Caudate nucleus (tissue), 63 donors: ENCODE measurements at places on chromosomes 3 and 15.

DNA sequence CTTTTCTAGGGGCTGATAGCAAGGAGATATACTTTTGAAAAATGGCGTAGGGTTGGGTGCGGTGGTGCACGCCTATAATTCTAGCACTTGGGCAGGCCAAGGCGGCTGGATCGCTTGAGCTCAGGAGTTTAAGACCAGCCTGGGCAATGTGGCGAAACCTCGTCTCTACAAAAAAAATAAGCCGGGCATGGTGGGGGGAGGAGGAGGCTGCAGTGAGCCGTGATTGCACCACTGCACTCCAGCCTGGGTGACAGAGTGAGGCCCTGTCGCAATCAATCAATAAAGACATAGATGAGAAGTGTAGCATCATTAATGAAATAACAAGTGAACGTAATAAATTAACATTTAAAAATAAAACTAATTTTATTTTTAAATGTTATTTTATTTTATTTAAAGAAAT lies 134.6 kb downstream of the SLCO3A1 start:
- DNase-seq = no peak

DNA sequence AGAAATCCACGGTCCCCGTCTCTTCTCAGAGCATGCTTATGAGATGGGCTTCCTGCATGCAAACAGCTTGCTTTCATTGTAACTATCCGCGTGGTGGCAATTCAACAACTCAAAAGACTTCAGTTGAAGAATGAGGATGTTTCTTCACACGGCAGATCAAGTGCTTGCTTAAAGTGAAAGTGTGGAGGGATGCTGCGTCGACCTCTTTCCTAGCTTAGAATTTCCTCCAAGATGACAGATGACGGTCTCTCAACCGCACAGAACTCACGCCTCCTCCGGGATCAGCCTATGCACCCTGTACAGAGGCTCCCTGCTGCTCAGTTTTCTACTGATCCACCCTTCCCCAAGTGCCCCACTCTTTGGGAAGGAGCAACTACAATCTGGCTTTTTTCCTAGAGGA lies 47.8 kb downstream of the PCSK6 start:
- DNase-seq = no peak

DNA sequence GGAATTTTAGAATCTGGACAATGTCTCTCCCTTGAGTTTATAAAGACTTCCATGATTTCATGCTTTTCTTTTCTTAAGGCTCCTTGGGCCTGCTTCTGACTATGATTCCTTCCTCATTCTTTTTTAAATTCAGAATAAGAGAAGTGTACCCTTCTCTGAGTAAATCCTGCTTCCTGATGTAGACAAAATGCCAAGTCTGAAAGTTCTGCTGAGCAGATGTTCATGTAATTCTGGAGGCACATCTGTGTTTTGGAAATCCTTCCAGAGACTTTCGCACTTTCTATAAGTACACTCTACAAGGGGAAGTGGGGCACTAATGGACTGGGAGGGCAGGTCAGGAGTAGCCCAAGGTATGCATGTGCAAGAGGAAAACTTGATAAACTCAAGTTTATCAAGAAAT lies 24.8 kb downstream of the TPM1 start:
- DNase-seq = no peak

DNA sequence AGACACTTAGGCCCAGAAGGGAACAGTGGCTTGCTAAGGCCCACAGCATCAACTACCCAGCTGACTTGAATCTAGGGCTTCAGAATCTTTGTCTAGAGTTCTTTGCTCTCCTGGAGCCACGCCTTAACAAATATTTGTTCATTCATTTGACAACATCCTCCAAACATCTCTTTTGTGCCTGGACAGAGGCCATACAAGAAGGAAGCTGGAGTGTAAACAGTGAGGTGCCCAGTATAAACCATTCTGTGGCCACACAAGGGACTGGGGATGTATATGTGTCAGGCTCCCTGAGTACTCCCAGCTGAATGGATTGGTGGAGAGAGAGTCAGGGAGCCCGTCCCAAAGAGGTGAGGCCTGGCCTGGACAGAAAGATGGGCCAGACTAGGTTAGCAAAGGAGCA lies 3.4 kb downstream of the CIB2 start:
- no peak for DNase-seq

- no peak for DNase-seq
Observed at GRCh38 chr15:40927873-40928806, 1.0 kb upstream of the DLL4 start.

DNA sequence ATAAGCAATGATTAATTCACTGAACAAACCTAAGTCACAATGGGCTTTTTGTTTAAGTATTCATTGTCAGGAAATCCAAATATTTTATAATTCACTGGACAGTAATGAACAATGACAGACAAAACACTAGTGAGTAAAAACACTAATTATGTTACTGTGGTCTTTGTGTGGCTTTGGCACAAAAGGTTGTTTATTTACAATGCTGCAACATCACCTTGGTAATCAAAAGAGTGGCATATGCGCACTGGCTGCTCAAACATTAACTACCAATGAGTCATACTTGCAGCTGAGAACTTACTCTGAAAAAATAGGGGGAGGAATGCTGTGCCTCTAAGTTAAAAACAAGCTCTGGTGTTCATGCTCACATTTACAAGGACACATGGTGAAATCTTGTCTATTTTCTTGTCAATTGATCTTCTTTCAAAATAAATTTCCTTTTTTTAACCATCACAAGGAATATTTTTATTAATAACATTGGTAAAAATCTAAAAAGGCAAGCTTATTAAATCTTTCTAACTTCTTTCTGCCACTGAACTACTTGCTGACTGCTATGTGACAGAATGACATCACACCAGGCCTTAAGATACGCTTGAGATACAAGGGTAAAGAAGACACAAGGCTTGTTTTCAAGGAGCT lies 85.2 kb upstream of the PPIB start:
- no peak for DNase-seq

DNA sequence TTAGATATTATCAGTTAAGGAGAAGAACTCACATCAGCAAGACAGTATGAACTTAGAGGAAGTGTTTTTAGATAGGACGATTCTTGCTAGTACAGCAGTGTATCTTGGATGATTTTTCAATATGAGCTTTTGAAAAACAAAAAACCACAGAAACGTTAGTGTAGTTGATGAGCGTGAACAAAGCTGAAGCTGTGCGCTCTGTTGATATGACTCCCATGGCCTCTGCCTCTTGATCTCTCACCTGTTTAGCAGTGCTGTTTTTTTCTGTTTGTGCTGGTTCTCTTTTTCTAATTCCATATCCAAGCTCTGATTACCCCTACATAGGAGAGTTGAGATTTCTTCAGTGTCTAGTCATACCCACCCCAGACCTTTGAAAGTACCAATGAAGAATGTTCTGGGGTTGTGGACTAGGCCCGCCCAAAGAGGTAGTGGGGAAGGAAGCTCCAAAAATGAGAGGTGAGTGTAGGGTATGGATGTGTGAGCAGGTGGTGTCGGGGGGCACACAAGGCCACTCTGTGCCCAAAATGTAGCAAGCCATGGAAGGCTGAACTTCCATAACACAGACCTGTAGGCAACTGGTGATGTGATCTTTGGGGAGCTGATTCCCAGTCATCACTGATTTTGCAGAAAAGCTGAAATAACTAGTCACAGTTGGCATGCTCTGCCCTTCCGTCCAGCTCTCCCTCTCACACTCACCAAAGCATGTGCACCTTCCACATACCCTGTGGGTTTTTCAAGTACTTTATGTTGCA lies 20.0 kb upstream of the CMTM7 start:
- no peak for DNase-seq

DNA sequence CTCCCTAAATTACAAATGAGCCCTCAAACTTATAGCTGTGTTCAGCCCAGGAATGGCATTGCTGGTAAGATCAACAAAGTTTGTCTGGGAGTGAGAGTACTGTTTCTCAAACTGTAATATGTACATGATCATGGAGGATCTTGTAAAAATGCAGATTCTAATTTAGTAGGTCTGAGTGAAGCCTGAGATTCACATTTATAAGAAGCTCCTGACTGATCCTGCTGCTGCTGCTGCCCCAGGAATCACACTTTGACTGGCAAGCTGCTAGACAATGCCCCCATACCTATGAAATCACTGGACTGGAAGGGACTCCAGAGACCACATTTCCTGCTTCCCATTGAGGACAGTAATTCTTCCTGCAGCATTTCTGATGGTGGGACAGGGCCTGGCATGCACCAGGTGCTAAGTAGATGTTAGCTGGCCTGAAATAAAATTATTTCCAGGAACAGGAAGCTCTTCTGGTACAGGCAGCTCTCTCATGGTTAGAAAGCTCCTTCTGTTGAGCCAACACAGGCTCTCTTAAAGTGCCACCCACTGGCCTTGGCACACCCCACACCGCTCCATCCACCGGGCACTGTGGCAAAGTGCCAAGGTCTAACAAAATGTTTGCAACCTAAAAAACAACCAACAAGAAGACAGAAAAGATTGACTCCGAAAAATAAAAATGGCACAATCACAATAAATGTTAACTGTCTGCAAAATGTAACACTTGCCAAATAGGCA lies 36.7 kb upstream of the ZNF710 start:
- no peak for DNase-seq

- no peak for DNase-seq
Observed at GRCh38 chr3:60798456-60798855, 452.8 kb downstream of the FHIT start.

DNA sequence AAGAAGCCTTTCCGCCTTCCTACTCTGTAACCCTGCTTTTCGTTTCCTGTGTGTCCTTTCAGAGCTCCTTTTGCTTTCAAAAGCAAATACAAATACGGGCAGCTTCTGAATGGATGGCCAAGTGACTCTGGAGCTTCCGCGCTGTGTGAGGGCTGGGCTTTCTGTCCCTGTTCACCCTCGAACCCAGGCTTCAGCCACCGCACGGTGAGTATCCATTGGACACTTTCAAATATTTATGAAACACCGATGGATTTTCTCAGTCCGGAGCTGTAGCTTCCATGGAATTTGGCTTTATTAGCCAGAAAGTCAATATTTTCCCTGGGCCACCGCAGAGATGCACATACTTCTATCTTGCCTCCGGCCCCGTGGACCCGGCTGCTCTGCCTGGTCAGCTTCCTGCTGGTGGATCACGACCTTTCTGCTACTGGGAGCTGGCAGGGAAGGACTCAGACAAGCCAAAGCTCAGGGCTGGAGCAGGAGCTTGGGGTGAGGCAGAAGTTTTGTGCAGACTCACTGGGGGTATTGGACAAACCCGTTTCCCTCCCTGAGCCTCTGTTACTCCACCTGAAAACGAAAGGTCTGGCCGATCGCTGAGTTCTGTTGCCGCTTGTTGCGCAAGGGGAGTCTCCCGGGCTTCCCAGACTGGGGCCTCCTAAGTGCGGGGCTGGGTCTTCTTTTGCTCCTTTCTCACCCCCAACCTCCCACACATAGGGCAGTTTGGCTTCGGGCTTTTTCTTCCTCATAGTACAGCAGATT lies 63.6 kb downstream of the LINGO1 start:
- DNase-seq = no peak

DNA sequence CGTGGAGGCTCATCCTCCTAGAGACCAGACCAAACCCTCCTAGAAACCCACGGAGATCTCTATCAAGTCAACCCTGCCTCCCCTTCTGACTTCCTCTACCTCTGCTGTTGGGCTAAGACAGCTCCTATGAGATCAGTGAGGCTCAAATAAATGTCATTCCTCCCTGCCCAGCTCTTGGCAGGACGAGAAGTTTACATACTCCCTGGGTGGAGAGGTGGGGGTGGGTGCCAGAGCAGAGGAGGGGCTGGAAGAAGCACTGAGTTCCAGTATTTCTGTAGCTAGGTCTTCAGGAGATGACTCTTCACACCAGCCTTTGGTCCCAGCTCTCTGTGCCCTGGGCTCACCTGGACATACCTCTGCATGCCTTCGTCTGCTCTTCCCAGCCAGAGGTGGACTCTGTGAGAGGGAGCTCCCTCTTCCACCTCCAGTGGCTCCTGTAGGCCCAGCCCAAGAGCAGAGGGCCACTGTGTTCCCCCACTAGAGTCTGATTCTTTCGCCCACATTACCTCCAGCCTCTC lies 42.4 kb upstream of the TLE3 start:
- DNase-seq = no peak

DNA sequence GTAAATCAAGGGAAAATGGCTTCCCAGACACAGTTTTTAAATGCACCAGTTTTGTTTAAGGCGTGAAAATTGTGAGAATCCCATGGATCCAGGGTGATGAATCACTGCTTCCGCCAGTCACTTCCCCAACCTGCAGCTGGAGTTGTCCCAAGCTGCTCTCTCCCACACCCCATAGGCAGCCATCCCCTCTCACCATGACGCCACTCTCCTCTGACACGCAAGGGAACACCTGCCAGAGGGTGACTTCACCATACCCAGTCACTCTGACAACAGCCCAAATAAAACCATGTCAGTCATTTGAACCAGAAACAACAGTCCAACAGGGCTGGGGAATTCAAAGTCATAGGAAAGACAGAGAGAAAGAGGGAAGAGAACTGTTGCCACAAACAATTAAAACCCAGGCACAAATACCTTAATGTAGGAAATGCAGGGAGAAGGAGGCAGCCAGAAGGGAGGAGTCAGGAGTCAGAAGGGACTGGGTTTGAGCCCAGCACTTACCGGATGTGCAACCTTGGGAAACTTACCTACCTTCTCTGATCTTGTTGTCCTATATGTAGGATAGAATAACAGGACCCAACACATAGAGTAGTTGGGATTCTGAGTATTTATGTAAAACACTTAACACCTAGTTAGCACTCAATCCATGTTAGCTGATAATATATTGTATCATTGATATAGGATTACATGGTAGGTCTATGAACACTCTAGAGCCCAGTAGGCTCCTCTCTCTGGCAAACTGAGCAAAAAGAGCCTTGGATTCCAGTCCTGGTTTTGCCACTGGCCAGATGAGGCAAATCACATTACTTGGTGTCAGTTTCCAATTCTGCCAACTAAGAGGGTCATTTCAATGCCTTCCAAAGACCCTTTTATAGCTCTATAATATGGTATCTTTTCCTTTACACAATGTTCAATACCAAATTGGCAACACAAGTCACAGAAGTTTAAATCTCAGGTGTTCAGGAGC lies 326.3 kb upstream of the ICE2 start:
- no peak for DNase-seq

GRCh38 chr15:36278219-36278618 lies 301.2 kb upstream of the CDIN1 start:
- no peak for DNase-seq

DNA sequence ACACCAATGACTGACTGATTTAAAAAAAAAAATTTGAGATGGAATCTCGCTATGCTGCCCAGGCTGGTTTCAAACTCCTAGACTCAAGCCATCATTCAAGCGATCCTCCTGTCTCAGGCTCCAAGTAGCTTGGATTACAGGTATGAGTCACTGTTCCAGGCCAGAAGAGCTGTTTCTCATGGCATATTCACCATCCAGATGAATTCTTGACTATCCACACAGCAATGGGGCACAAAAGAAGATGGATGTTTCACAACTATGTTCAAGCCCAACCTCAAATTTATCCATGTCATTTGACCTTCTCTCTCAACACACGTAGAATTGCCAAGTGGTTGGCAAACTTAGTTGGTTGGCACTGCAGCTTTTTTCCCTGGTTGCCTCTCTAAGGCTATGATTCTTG lies 40.6 kb downstream of the PRICKLE2 start:
- DNase-seq = no peak
